Inflammatory macrophage treated with lipopolysaccharide for 4 hours (primary cell): ENCODE measurements at places on chromosomes 16 and 17.

DNA sequence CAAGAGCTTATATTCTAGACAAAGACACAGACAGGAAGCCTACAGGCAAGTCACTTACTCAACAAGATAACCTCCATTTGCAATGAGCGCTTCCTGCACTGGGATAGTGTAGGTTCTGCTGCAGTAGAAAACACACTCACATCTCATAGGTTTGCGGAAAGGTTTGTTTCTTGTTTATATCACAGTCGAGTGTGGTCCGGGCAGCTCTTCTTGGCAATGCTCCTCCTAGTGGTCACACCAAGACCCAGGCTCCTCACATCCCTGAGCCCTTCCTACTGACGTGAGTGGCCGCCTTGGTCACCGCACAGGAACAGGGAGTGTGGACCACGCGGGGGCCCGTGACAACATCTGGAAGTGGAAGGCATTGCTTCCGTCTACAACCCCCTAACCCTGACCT, 48.0 kb upstream of the RBFOX3 start:
- peak; percentile 6 for DNase-seq

DNA sequence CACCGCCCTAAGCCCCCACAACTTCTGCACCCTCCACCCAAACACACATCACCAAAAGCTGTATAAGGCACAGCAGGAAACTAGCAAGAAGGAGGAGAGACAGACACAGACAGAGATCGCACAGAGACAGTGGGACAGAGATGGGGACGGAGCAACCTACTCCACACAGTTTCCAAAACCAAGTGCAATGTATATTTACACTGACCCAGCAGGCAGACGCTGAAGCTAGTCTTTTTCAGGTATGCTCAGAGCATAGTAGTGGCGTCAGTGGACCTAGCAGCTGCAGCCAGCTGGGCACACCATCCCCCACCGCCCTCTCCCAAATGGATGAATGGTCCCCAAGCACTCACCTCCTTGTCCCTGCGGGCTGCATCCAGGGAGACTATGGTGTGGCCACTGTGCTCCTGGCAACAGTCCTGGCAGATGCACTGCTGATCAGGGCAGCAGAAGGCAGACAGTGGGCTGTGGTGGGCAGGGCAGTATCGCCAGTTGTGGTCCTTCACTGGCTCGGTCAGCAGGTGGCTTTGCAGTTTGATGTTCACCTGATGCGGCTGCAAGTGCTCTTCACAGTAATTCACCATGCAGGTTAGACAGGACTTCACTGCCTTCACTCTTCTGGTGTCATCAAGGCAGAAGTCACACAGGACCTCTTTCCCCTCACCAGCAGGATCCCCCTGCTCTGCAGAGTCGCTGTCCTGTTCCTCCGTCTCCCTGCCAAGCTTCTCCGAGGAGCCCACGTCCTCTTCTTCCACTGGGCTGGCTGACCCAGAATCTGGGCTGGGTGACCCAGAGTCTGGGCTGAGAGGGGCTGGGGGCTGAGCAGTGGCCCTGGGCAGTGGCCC, 31.5 kb upstream of the FBXW10B start:
- no peak for DNase-seq

DNA sequence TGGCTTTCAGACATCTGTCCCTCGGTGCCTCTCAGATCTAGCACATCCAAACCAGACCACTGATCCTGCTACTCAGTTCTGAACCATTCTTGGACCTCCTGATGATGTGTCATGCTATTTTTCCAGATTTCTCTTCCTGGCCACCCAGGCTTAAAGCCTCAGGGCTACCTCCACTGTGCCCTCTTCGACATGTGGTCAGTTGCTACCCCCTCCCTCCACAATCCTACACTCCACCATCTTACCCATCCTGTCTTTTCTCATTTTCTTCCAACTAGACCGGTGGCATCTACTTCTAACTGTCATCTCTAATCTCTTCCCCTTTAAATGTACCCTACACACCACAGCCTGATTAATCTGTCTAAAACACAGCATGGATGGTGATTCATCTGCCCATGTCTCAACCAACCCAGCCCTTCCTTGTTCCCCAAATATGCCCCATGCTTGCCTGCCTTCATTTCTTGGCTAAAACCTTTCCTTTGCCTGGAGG, 478.6 kb downstream of the SLC39A11 start:
- peak; percentile 42 for DNase-seq

- DNase-seq = no peak
Observed at GRCh38 chr16:59060207-59060606, 326.1 kb upstream of the GOT2 start.

- DNase-seq = no peak
Observed at GRCh38 chr17:45942284-45942683, 47.9 kb downstream of the MAPT start.

GRCh38 chr17:5702951-5703510, 118.7 kb upstream of the NLRP1 start:
- DNase-seq = no peak

DNA sequence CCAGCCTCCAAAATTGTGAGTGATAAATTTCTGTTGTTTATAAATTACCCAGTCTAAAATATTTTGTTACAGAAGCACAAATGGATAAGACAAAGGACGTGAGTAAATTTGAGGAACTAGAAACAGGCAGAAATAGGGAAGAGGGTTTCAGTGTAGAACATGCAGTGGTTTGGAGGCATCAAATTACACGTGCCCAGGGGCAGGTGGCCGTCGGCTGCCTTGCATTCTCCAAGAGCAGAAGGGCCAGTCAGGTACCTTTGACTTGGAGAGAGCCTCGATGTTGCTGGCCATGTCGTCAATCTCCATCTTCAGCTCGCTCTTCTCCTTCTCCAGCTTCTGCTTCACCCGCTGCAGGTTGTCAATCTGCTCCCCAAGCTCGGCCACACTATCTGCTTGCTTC, 54.3 kb downstream of the MYH13 start:
- peak; percentile 17 for DNase-seq
